ENCODE measurements at places on chromosomes 2 and 18. TPM values are rescaled to one million over a fixed set of nuclear protein-coding genes. Genes with fewer than 3 reads are reported as not detected.

The NDUFB3 gene
- 101 TPM for total RNA-seq

The MDH1B gene
- 0.64 TPM for total RNA-seq

The HOXD8 gene
- total RNA-seq: 2.8 TPM

DNA sequence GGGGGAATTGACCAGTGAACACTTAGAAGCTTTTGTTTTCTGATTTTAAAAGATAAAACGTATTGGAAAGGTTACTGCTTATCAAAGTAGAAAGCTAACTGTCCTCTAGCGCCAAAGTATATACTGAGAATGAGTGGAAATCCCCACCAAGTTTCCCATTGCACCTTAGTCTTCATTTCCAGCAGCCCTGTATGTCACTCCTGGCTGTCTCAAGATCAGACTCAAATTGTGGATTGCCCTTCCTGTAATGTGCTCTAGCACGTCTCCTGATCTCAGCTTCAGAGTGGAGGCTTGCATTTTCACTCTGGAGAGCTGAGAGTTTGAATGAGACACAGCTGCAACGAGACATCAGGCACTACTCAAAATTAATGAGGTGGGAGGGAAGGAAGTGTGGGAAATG is 26.6 kb downstream of the MFF start:
- H3K27ac ChIP-seq: no peak overlapping the region
- H3K4me1 ChIP-seq: no peaks in the 10 kb centered on the region
- H3K36me3 ChIP-seq: peaks cover 12% of the 10 kb centered on the region
- H3K27me3 ChIP-seq: no peaks in the 10 kb centered on the region
- H3K4me3 ChIP-seq: no peak overlapping the region

The COPS9 gene
- 131 TPM for total RNA-seq

DNA sequence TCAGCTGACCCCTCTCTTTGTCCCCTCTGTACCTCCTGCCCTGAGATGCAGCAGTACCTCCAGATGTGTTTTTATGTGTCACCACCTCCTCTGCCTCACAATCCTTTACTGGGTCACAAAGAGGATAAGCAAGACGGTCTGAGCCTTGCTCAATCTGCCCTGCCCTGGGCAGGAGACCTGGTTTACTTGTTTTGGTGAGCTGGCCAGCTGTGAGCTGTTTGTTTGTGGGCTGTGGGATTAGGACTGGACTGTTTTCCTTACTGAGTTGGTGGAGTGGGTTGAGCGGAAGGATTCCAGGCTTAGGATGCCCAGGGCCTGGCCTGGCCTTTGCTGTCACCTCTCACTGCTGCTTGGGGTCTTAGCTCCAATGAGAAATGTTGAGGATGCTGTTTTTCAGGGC is 299.5 kb downstream of the SRBD1 start:
- H3K27ac ChIP-seq: no peak overlapping the region
- H3K27me3 ChIP-seq: peaks cover 19% of the 10 kb centered on the region
- DNase-seq: no peak
- H3K4me1 ChIP-seq: peaks cover 11% of the 10 kb centered on the region

DNA sequence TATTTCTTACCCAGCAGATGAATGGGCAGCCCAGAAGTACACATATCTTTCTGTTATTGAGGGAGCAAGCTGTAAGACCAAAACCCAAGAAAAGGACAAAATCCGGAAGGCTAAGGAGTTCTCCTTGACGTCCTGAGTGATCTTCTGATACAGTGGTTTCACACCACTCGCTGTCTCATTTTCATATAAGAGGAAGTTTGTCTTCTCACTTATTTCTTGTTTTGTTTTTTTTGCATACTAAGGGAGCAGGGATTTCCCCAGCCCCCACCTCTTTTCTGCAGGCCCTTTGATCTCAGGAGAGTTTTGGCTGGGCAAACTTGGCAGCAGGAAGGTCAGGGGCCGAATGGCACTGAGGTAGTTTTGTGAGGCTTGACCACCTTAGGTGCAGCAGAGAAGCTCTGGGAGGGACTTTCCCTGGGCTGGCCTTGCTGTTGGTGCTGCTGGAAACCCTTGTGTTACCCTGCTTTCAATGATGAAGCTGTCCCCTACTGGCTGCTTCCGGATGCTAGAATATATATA is 13.3 kb downstream of the CHRNA1 start:
- no peak overlapping the region for H3K4me3 ChIP-seq
- H3K27me3 ChIP-seq: no peaks in the 10 kb centered on the region

Data from type B pancreatic cell (in vitro differentiated cells).